ENCODE measurements at places on chromosomes 1 and 21.

GRCh38 chr1:102852613-102853012, 255.7 kb downstream of the COL11A1 start:
- peak; percentile 25 for DNase-seq

DNA sequence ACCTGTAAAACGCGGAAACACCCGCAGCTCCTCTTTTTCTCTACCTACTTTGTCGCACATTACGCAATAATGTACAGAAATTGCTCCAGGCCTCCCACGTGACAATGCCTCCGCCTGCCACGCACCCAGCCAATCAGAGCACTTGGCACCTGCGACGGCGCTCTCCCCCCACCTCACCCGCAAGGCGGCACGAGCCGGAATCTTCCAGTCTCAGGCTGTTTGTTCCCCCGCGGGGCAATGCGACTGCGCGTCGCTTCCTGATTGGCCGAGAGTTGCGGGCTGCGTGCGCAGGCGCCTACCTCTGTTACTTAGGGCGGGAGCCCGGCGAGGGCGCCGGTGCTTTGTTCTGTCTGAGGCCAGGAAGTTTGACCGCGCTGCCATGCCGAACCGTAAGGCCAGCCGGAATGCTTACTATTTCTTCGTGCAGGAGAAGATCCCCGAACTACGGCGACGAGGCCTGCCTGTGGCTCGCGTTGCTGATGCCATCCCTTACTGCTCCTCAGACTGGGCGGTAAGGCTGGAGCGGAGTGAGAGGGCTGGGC, at the start of gene MAEL:
MAEL (plus strand) TSS at position 307 of the 542 bp plus-strand sequence; CDS start at position 380, 73 bp downstream.
- DNase-seq, result peak; percentile 2

DNA sequence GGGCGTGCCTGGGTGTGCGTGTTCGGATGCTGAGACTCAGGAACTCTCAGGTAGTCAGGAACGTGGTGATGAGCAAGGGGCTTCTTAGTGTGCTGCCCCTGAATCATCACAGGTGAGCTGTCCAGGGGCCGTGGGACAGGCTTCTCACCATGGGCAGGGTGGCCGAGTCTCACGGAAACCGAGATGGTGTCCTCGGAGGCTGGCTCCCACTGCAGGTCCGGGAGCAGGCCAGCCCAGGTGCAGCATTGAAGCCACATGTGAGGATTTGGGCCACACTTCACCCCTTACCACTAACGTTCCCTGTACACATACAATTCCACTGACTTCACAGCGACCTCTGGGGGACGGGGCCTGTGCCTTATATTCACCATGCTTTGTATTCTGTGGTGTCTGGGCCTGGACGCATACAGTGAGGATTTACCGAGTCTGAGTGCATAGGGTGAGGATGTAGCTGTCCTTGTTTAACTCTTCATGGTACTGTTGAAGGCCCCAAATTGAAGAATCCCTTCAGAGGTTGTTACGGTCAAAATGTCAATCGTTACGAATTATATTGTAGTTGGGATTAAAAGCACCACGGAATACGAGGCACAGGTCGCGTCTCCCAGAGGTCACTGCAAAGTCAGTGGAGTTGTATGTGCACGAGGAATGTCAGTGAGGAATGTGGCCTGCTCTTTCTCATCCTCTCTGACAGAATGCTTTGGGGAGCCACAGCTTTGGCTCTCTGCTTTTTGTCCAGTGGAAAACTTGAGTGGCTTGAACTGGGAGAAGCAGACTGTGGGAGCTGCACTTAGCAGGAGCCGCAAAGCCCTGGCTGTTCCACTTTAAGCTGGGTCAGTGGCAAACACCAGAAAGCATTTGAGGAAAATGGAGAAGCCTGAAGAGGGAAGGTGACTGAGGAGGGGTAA, 95.3 kb downstream of the MTR start:
- no peak for DNase-seq

DNA sequence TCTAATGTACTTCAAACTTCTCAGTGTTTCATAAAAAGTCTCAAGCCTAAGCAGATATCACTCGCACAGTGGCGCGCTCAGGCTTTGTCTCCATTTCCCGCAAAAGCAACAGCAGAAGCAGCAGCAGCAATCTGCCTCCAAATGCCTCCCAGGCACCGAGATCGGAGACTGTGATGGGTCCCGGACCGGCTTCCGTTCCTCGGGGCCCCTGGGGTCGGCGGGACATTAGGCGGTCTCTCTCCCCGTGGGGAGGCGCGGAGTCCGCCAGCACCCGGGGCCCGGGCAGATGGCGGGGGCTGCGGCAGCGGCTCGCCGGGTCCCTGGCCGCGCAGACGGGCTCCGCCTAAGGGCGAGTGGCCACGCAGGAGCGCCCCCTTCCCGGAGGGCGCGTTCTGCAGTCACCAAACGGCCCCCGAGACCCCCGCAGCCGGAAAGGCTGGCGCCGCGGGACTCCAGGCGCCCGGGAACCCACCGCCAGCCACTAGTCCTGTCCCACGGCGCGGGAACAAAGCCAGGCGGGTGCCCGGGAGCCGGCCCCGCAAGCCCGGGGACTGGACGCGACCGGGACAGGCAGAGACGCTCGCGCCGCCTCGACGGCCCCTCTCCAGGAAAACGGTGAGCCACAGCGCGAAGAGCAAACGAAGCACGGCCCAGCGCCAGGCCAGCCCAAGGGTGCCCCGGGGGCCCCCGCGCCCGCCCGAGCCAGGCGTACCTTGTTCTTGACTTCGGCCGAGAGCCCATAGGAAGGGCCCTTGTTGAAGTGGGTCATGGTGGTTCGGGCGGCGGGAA, 590 bp downstream of the CNN3 start:
- peak; percentile 45 for DNase-seq

- DNase-seq, result peak; percentile 93
Observed at GRCh38 chr1:225817611-225818061, 7.7 kb downstream of the EPHX1 start.

DNA sequence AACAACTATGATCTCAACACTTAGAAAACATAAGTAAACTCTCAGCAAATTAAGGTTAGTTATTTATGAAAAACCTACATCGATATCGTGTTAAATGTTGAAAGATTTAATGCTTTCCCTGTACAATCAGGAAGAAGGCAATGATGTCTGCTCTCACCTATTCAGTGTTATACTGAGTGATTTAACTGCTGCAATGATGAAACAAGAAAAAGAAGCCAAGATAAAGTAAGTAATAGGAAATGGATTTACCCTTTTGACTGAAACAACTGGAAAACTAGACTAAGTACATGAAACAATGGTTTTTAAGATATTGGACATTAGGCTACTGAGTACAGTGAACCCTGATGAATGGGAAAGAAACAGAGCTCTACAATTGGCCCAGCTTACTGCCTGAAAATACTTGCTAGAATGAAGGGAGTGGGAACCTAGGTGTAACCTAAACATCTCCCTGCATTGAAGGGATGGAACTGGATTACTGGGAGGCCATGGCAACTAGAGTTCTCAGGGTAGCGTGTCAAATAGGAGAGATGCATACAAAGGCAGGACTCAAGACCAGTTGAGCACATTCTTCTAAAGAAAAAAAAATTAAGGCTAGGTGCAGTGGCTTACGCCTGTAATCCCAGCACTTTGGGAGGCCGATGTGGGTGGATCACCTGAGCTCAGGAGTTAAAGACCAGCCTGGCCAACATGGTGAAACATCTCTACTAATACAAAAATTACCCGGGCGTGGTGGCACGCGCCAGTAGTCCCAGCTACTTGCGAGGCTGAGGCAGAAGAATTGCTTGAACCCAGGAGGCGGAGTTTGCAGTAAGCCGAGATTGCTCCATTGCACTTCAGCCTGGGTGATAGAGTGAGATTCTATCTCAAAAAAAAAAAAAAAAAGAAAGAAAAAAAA, 37.3 kb downstream of the SNRPE start:
- DNase-seq, result no peak

- DNase-seq, result no peak
Observed at GRCh38 chr1:208189183-208189582, 55.0 kb downstream of the PLXNA2 start.

Measured in fibroblast of mammary gland (primary cell).